Naive thymus-derived CD4-positive, alpha-beta T cell (primary cell): ENCODE measurements at places on chromosomes 13 and 19. TPM values are rescaled to one million over a fixed set of nuclear protein-coding genes. Genes with fewer than 3 reads are reported as not detected.

Gene SYT3
- total RNA-seq: 0.13 TPM

Gene ERCC1
- total RNA-seq: 56.9 TPM

Gene ACTL9
- not detected for total RNA-seq

Gene UBE2S
- 139 and 141 TPM in 2 replicates for total RNA-seq

Gene SHD
- total RNA-seq: not detected

Gene DPRX
- not detected for total RNA-seq

Gene GIPR
- 6.8 TPM for total RNA-seq

Gene CGB2
- not detected for total RNA-seq

Gene RUVBL2
- 23.4 TPM for total RNA-seq

Gene FCGBP
- total RNA-seq: 28.1 TPM

Gene CPB2
- not detected for total RNA-seq

Gene ZNF865
- total RNA-seq: 22.7 TPM

Gene CNFN
- total RNA-seq: not detected

Gene OR10H1
- not detected for total RNA-seq
